ENCODE measurements at places on chromosomes 16 and 17.

DNA sequence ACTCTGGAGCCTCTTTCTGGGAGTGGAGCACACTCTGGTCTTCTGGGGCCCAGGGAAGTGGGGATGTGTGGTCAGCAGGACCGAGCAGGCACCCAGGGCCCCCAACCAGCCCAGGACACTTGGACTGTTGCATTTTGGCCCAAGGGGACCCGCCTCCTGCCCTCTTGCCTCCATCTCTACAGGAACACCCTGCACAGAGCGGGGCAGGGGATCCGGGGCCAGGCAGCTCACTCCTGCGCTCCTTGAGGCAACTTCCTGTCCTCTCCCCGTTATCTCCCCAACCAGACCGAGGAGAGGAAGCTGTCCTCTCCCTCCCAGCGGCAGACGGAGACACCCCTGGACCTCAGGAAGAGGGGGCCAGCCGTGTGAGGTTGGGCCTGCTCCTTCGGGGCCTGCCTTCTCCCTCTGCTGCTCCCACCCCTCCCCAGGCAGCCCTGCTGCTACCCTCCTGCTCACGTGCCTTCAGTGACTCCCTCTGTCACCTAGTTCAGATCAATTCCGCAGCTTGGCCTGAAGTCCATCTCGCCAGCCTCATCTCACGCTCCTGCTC, 10.0 kb upstream of the ATP2A3 start:
- DNase-seq = peak; percentile 83

DNA sequence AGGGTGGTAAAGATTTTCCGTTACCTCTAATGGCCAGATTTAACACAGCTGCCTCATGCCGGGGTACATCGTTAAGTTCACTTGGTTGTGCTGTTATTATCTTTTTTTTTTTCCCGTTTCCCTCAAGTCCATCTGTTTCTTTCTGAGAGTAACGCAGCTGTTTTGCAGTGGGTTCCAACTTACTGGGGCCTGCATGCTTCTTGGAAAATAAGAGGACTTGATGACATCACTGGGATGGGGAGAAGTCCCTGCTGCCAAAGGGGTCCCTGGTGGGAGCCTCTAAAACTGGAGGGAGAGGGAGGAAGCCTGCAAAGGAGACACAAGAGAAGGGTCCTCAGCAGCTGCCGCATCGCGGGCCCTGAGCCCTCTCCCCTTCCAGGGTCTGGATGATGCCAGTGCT, 77.8 kb upstream of the NOL11 start:
- DNase-seq = no peak

- no peak for DNase-seq
Measured at GRCh38 chr17:30421592-30421991, 42.9 kb downstream of the CPD start.

- DNase-seq = no peak
Measured at GRCh38 chr17:67068999-67069398, 24.6 kb downstream of the CACNG1 start.

GRCh38 chr16:71501547-71501946, 12.4 kb upstream of the ZNF19 start:
- DNase-seq = no peak

DNA sequence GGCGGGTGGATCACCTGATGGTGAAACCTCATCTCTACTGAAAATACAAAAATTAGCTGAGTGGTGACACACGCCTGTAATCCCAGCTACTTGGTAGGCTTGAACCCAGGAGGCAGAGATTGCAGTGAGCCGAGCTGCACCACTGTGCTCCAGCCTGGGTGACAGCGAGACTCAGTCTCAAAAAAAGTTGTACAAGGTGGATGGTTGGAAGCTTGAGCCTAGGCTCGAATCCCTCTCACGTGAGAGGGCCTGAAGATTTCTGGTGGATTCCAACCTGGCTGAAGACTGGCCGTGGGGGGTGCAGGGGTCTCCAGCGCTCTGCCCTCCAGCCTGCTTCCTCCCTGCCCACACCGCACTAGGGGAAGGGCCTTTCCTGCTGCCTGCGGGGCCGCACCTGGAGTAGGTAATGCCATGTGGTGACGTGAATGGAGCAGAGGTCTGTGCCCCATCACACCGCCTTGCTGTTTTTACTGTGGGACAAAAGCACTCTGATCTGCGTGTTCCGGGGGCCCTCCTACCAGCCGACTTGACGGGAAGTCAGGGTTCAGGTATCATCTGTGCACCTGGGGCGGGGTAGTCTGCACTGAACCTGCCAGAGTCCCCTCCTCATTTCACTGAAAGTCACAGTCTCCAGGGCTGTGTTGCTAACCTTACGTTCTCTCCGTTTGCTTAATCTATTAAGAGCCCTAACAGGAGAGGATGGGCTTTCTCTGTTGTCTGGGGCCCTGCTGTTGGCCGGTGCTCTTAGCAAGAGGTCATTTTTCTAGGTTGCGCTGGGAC, 4.2 kb downstream of the RPL13 start:
- no peak for DNase-seq
